ENCODE measurements at places on chromosomes 1 and 21.

DNA sequence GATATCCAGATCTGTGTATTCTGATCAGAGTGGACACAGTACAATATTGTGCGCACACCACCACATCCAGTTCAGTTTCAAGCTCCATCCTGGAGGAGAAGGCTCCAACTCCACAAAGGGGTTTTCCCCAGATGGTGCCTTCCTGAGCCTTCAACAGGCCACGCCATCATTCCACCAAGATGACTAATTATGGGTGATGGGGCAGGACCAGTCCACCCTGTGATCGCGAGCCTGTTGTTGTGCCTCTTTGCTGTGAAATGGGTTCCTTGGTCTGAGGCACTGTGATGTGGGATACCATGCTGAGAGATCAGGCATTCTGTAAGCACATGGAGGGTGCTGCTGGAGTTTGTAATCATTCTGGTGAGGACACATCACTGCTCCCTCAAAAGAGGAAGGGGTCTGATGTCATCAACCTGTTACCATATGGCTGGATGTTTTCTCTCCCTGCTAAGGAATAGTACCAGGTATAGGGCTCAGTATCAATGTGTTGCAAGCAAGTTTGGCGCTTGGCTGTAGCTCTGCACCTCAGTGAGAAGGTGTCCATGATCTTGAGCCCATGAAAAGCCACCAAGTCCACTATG is 6.7 kb upstream of the SH2D2A start:
- no peak for DNase-seq

DNA sequence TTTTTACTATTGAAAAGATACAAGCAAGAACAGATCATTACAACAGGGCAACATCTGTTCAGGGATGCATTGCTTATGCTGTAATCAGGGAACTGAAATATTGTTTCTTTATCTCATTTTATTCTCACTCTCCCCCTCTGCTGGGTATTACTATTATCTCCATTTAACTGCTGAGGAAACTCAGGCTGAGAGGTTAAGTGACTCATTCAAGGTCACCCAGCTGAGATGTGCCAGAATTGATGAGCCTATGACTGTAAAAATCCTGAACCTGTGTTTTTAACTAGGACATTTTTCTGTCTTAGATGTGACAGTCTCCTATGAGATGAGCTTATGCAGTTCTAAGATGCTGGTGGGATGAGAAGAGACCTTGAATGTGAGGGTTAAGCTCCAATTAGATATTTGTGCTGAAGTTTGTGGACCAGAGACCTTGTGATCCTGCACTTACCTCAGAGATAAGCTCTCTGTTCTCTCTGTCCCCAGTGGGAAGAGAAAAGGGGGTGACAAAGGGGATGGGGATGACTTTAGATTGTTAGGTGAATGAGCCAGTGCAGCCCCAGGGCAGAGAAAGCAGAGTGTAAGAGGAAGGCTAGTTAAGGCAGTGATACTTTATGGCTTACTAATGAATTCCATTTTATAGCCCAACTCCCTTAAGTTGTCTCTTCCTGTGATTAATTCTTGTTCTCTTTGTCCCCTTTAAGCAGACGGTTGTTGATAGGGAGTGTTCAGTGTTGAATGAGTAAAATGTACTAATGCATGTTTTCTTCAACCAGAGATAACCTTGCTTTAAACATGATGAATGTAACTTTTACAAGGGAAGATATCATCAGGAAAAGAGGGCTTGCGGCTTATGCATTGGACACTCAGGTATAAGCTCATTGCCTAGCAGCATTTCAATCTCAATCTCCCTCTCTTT is 111.4 kb downstream of the HLX start:
- peak; percentile 53 for DNase-seq

GRCh38 chr1:67630438-67631045 is 54.5 kb upstream of the GADD45A start:
- DNase-seq = no peak

GRCh38 chr1:15956150-15956549 is 19.8 kb downstream of the ZBTB17 start:
- peak; percentile 9 for DNase-seq

DNA sequence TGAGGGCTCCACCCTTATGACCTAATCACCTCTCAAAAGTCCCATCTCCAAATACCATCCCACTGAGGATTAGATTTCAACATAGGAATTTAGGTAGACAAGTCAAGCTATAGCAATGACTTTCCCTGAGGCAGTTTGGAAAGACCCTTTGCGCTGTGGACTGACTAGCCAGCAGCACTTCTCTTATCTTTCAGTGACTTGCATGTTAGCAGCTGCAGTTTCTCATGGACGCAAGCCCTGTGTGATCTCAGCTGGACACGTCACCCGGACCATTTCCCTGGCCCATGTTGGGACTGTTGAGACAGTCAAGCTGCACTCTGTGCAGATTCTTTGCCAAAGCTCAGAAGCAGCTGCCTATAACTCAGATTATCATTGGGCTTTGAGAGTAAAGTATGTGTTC is 408.1 kb upstream of the USP24 start:
- DNase-seq = no peak

DNA sequence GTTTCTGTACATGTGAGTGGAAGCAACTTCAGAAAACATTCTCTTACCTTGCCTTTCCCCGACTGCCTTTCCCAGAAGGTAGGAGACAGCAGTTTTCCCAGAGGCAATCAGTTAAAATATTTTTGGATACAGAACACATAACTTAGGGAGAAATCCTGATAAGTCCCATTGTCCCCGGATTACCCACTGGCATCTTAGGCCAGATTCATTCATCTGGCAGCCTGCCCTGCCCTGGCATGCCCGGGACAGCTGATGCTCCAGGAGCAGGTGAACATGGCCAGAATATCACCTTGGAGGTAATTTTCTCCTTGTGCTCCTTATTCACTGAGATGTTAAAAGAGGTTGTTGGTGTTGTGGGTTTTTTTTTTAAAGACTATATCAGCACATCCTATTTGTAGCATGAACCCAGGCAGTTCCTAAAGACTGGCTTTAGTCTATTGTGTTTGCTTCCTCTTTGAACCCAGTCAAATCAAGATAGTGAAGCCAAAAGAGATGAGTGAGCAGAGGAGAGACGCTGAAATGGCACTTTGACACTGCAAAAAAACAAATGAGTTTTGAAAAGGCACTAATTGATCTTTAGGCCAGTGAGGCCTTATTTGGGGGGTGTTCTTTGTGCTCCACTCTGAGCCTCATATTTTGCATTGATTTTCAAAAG is 139.6 kb downstream of the PLPP3 start:
- DNase-seq = no peak

- no peak for DNase-seq
Measured at GRCh38 chr21:41643246-41643966, 123.4 kb downstream of the RIPK4 start.

Data from inflammatory macrophage treated with lipopolysaccharide for 4 hours (primary cell).